Activated CD4-positive, alpha-beta T cell treated with anti-CD3 and anti-CD28 coated beads, Interleukin-10, Interleukin-2, amounts not matched to agents 100 ng/mL and 50 ng/mL, durations not matched to agents 16 hours and 8 hours (primary cell): ENCODE measurements at places on chromosomes 16 and 17.
A peak's percentile ranks its signal among the peaks of the same experiment; 100 is the strongest.

GRCh38 chr17:80504686-80505413, 28.4 kb upstream of the NPTX1 start:
- no peak for DNase-seq

DNA sequence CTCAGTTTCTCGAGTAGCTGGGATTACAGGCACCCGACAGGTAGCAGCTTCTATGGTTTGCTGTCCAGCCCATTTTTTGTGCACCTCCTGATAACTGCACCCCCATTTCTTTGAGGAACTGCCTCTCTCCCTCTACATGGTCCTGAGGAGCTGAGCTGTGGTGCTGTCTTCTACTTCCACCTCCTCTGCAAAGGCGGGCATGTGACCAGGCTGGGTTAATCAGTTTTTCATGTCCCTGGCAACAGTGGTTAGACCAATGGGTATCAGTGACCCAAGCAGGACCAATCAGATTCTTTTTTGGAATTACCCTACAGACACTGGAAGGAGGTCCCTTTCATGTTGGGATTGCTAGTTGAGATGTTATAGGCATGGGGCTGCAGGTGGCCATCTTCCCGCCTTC, 41.3 kb downstream of the TBX21 start:
- no peak for DNase-seq

DNA sequence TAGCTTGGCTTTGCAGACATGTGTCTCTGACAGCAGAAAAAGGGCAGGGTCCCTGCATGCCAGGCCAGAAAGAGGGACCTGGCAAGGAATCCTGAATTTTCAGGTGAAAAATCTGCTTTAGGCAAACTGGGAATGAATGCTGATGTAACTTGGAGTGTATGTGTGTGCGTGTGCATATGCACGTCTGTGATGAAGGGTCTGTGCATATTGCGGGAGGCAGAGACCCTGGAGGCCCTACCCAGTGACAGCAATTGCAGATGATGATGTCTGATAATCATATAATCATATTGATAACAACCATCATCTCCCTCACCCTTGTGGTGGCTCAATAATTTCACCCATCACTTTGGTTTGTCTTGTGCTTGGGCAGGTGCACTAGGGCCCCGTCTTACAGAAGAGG, 80.7 kb upstream of the SDK2 start:
- DNase-seq = no peak

DNA sequence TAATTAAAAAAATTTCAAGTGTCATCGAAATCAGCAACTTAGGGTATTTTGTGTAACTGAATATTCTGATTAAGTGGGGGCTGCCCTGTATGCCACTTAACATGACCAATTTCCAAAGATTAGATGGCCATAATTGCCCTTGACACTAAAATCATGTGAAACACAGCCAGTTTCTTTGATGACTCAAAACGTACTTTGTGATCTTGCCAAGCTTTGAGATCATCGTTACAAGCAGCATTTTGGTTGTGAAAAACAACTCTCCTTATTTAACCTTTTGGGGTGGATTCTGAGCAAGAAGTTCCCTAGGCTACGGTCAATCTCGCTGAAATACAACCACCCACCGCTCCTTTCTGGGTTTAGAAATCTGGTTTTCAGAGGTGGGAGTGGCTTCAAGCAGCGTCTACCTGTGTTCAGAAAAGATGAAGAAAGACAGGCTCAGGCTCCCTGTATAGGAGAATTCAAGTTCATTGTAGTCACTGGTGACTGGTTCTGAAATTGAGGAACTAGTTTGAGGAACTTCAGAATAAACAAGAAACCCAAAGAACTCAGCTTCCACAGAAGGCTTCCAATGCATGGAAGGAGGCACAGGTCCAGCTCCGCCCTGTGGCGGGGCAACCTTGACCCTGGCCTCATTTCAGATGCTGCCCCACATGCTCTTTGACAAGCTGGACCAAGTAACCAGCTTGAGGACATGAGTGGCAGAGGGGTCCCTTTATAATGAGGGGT, 9.4 kb downstream of the MAP3K14 start:
- peak; percentile 92 for DNase-seq

- DNase-seq = no peak
Measured at GRCh38 chr17:68289936-68290267, 1.0 kb downstream of the SLC16A6 start.

- DNase-seq = no peak
Measured at GRCh38 chr16:15707332-15707731, 57.3 kb downstream of the NDE1 start.

DNA sequence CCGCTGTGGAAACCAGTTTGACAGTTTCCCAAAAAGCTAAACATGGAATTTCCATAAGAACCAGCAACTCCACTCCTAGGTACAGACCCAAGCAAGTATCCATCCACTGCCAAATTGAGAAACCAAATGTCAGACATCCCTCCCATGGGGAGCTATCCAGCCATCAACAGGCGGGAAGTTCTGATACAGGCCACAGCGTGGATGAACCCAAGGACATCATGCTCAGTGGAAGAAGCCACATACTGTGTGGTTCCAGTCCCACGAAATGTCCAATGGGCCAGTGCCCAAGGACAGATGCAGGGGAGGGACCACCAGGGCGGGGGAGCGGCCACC, 12.6 kb upstream of the BAIAP2 start:
- no peak for DNase-seq

DNA sequence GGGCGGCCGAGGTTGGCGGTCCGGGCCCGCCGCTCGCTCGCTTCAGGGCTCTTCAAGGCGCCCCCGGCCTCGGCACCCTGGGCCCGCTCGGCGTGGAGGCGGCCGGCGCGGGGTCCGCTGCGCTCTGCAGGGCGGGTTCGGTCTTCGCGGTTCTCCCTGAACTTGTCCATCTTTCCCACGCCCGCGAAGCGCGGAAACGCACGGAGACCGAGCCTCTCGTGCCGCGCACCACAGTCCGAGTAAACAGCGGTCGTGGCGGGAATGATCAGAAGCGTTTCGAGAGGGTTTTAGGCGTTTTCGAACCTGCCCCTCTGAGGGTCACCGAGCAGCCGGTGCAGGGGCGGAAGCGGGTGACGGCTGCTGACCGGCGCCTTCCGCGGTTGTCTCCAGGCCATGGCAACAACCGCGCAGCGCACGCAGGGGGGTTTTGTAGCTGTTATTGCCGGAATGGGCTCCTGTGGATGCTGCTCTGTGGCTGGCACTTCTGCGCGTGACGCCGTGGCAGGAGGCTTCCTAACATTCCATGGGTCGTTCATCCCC, 414 bp downstream of the NARF start:
- peak; percentile 40 for DNase-seq
